Muscle of back (tissue), 13 donors: ENCODE measurements at places on chromosomes 13 and 19. TPM values are rescaled to one million over a fixed set of nuclear protein-coding genes. Genes with fewer than 3 reads are reported as not detected.

Gene C1QTNF9
- 5.3 TPM for polyA plus RNA-seq

Gene ADGRE2
- polyA plus RNA-seq, result 1.3 TPM

Gene SLC25A23
- 31.0 TPM for polyA plus RNA-seq

DNA sequence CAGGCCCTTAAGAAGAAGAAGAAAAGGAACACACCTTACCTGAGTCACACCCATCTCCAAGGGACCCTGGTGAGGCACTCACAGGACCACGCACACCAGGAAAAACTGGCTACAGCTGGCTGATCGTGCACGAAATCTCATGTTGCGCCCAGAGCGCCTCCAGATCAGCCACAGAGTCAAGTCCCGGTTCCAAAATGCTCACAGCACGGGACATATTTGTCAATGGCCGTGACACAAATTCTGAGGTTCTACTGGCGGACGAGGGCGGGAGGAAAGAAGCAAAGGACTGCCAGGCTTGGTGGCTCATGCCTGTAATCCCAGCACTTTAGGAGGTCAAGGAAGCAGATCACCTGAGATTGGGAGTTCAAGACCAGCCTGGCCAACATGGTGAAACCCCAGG lies 21.5 kb downstream of the SH3GL1 start:
- DNase-seq, result no peak

GRCh38 chr19:42057846-42058245 lies 12.2 kb downstream of the GRIK5 start:
- DNase-seq, result no peak

Gene POSTN
- 2,826 TPM for polyA plus RNA-seq

GRCh38 chr19:50556282-50557008 lies 11.8 kb downstream of the LRRC4B start:
- peak; percentile 89 for DNase-seq

GRCh38 chr13:110500341-110500740 lies 61.2 kb downstream of the RAB20 start:
- no peak for DNase-seq

Gene EFNB2
- 18.5 TPM for polyA plus RNA-seq

- DNase-seq, result no peak
Observed at GRCh38 chr19:36097036-36097435, 13.9 kb upstream of the OVOL3 start.

GRCh38 chr13:45219123-45219891 lies 18.5 kb upstream of the KCTD4 start:
- no peak for DNase-seq

Gene SHC2
- polyA plus RNA-seq, result 37.1 TPM

GRCh38 chr19:33110137-33110910 lies 21.6 kb upstream of the WDR88 start:
- DNase-seq, result no peak

Gene TSPAN16
- polyA plus RNA-seq, result not detected

- DNase-seq, result no peak
Observed at GRCh38 chr19:43662487-43662886, 7.5 kb downstream of the PLAUR start.

DNA sequence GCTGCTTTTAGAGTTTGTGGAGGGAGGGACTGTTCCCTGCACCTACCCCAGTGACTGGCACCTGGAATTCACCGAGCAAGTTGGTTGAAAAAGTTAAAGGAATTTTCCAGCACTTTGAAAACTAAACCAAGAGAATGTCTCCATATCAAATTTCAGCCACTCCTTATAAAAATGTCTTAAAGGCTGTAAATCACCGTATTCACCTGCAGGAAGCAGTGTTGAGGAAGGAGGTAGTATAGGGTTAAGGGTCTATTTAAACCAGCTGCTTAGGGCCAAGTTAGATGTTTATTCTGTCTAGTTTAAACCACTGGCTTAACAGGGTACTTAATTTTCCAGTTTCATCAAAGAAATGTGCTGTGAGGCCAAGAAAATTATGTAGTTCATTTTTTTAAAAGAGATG lies 3.8 kb upstream of the RAB20 start:
- no peak for DNase-seq

DNA sequence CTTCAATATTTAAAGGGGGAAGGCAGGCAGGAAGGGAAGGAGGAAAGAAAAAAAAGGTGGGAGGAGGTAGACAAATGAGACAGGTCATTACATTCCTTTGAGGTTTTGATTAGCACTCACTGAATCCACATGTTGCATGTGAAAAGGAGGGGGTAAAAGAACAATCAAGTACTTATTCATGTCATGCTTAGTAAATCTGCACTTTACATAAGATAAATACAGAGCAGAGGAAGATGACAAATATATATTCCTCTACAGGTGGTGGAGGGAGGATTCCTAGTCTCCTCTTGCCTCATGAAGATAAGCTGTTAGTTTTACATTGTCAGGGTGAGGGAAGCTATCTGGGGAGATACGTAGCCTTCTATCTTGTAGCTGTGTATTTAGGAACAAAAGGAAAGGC lies 1645.4 kb upstream of the SPRY2 start:
- DNase-seq, result no peak

DNA sequence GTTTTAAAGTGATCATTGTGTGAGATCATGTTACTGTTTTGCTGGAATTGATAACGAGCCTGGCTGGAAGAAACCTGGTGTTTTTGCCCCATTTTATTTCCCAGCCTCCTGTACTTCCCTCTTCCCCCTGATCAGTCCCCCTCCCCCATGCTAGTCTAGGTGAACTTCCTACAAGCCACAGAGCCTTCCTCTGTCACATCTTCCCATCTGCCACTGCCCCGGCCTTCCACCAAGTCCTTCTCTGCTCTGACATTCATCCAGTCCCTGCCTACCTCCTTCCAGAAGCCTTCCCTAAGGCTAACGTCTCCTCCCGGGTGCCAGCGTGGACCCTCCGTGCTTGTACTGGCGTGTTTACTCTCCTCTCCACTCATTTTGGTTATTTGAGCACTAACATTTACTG lies 14.3 kb downstream of the FARP1 start:
- DNase-seq, result no peak

GRCh38 chr13:71875823-71876222 lies 8.8 kb upstream of the DACH1 start:
- DNase-seq, result no peak

GRCh38 chr13:70222926-70223325 lies 114.7 kb upstream of the KLHL1 start:
- no peak for DNase-seq

DNA sequence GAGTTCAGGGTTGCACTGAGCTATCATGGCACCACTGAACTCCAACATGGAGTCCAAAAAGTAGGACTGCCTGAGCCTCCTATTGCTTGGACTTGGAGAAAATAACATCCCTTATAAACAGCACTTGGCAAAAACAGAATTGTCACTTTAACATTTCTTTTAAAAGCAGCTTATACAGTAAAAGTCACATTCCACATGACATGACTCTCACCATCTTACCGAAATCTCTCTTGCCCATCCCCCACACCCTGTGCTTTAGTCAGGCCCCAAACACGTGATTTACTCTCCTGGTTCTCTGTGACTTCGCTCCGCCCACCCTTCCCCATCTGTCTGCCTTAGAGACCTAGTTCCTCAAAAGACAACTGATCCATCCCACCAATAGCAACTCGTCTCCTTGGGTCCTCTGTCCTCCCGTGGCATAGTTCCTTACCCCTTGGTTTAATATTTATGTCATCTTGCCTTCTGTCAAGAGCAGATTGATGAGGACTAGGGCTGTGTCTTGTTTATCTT lies 4.6 kb downstream of the SAFB start:
- peak; percentile 44 for DNase-seq

- peak; percentile 86 for DNase-seq
Observed at GRCh38 chr19:44684892-44685863, 13.8 kb upstream of the CEACAM16 start.

Gene CLASRP
- 69.2 TPM for polyA plus RNA-seq

Gene PNMA8B
- polyA plus RNA-seq, result 3.2 TPM

- no peak for DNase-seq
Observed at GRCh38 chr13:27352698-27353097, 71.7 kb upstream of the GTF3A start.

DNA sequence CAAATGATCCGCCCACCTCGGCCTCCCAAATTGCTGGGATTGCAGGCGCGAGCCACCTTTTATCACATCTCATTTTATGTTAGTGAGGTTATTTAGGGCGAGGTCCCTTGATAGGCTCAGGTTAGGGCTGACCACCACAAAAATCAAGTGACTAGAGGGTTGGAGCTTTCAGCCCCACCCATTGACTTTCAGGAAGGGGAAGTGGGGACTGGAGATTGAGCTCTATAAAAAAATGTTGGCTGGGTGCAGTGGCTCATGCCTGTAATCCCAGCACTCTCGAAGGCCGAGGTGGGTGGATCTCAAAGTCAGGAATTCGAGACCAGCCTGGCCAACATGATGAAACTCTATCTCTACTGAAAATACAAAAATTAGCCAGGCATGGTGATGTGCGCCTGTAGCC lies 20.1 kb downstream of the FPR3 start:
- no peak for DNase-seq

DNA sequence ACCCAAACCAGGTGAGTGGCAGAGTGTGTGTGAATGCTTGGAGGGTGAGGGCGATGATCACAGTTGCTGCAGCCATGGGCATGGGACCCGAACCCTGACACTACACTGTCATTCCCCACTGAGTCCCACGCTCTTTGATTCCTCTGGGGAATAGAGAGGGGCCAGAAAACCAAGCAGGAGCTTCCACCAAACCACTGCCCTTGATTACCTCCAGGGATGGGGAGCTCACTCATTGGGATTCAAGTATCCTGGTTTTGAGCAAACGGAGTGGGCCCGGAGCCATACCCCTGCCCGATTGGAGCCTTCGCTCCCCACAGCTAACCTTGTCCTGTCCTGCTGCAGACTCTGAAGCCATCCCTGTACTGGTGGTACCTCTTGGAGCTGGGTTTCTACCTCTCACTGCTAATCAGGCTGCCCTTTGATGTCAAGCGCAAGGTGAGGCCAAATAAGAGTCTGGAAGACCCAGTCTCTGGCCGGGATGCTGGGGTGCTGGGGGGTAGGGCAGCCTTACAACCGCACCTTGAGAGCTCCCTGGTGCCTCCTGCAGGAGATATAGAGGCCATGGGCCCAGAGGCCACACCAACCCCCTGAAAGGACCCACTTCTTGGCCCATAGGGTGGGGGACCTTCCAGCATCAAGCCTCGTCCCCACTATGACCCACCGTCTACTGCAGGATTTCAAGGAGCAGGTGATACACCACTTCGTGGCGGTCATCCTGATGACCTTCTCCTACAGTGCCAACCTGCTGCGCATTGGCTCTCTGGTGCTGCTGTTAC lies 47.3 kb downstream of the CERS4 start:
- DNase-seq, result no peak

DNA sequence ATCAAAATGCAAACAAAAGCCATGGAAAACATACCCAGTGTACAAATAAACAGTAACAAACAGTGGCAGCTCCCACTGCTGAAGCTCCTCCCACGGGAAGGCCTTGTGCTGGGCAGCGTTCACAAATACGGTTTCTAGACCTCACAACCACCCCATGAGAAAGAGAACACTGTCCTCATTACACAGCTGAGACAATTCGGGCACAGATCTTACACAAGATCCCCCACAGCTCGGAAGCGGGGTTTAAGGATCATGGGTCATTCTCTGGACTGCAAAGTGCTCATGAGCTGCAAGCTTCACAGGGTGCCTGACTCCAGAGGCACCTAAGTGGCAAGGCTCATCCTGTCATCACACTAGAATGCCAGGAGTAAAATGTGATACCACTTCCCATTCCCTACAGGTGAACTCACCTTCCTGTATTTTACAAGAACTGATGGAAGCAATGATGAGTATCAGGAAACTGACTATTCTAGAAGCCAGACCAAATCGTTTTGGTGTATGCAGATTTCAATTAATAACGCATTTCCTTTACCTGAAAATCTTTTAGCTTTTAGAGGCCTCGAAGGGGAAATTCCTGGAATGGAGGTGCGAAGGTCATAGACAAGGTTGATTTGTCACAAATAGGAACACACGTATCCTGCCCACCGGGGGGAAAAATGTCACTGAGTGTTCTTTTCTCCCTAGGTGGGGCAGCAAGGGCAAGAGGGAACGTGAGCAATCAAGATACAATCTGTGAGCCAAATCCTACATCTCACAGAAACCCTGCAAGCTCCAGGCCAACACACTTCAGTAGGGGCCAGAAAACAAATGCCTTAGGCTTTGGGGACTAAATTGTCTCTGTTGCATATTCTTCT lies 41.2 kb downstream of the STK24 start:
- DNase-seq, result no peak

DNA sequence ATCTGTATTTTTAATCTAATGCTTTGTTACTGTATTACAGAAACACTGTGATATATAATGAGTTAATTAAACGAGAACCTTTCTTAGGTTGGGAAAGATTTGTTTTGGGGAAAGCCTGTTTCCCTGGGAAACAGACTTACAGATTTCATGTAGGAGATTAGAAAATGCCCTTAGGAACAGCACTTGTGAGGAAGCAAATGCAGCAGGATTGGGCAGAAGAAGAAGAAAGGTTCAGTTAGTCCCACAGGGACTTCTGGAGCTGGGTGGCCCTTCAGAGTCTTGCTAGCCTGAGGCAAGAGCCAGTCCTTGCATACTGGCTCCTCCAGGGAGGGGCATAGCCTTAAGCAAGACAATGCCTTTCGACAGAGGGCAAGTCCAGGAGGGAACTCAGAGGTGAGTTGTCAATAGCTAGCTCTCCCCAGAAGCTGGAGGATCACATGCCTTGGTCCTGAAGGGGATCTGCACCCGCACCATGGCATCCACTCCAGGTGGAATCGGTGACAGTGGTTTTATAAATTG lies 36.8 kb downstream of the N4BP2L1 start:
- DNase-seq, result no peak

Gene PROZ
- not detected for polyA plus RNA-seq

DNA sequence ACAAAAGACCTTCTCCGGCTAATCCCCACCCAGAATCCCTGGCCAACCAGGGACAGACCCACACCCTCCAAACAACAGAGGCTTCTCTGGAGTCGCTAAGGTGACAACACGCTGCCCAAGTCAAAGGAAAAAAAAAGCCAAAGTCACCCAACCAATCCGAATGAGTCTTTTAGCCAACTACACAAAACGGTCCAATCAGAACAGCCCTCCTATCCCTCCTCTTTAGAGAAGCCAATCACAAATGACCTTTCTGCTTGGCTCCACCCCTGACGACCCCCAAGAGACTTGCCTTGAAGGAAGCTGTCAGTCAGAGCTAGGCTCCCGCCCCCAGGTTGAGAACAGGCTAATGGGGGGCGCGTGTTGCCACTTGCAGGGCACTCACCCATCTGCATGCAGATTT lies 6.6 kb upstream of the FBXW9 start:
- DNase-seq, result peak; percentile 53

DNA sequence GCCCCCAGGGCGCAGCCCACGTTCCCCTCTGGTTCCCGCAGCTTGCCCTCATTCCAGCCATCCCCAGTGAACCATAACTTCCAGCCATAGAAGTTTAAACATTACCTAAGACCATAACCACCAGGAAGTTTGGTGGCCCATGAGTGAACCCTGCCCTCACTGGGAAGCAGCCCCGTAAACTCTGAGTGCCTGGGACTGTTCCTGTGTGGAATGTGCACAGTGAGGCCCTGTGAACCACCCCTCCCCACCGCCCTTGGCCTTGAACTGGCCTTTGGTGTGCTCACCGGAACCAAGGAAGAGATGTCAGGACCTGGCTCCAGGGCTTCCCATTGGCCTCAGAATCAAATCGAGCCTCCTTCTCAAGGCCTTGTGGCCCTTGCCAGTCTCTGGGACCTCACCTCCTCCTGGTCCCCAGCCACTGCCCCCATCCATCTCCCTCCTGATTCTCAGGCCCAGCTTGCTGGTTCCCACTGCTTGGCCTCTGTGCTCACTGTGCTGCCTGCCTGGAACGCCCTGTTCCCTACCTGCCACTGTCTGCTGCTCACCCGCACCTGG lies 46.5 kb downstream of the DNM2 start:
- no peak for DNase-seq
